ENCODE measurements at places on chromosomes 5 and 9. TPM values are rescaled to one million over a fixed set of nuclear protein-coding genes. Genes with fewer than 3 reads are reported as not detected.

DNA sequence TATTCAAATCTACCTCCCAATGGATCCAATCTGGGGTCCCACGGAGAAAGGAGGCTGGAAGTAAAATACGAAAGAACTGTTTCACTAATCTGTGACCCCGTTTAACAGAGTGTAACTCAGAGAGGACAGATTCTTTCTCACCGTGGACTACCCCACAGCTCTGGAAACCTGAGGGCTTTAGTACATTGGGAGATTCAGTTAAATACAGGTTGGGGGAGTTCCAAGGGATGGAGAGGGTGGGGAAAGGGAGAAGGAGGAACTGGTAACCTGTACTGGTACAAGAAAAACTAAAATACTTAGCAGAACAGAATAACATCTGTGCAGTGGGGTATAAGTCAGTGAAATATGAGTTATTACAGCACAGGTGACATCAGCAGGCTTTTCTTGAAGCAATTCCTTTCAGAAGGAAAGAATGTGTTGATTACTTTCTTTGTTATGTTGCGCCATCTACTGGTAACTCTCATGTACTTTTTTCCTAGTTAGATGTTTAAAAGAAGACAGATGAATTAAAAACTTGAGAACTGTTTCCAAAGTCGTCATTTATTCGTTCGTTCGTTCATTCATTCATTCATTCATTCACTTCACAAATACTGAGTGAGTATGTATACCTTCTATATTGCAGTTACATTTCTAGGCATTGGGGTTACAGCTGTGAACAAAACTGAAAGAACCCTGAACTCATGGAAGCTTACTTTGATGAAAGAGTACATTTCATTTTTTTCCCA, 30.0 kb upstream of the STOM start:
- peak; percentile 64 for DNase-seq

DNA sequence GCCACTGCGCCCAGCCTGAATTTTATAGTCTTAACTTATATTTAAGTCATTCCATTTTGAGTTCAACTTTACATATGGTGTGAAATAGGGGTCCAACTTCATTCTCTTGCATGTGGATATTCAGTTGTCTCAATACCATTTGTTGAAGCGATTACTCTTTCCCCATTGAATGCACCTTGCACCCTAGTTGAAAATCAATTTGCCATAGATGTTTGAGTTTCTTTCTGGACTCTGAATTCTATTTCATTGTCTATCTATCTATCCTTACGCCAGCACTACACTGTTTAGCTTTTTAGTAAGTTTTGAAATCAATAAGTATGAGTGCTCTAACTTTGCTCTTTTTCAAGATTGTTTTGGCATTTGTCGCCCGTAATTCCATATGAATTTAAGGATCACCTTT, 49.8 kb downstream of the TMOD1 start:
- DNase-seq: no peak

The RAB14 gene
- 36.8 TPM for polyA plus RNA-seq

DNA sequence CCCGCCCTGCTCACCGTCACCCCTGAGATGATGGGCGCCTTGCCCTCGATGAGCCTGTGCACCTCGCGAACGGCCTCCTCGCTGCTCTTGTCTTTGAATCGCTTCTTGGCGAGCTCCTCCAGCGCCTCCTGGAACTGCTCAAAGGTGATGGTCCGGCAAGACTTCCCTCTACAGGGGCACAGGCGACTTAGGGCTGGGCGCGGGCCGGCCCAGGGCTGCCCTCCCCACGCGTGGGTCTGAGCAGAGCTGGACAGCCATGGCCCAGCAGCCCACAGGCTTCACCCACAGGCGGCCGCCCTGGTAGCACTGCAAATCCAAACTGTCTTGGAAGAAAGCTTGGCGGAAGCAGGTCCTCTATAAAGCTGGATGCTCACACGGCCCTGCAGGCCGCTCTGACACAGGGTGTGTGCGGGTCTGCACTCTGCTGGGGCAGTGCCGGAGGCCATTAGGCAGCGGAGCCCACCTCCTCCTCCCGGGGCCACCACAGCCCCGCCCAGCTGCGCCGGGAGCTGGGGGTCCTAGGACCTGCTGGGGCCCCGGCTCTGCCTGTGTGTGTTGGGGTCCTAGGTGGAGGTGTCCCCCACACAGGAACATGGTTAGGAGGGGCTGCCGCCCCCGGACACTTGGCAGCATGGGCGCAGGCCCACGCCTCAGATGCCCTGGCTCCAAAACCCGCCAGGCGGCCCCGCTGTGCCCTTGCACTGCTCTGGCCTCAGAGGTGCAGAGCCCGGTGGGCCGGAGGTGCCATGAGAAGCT, 27.0 kb downstream of the TPPP start:
- no peak for DNase-seq

The SELENOP gene
- not detected for polyA plus RNA-seq

DNA sequence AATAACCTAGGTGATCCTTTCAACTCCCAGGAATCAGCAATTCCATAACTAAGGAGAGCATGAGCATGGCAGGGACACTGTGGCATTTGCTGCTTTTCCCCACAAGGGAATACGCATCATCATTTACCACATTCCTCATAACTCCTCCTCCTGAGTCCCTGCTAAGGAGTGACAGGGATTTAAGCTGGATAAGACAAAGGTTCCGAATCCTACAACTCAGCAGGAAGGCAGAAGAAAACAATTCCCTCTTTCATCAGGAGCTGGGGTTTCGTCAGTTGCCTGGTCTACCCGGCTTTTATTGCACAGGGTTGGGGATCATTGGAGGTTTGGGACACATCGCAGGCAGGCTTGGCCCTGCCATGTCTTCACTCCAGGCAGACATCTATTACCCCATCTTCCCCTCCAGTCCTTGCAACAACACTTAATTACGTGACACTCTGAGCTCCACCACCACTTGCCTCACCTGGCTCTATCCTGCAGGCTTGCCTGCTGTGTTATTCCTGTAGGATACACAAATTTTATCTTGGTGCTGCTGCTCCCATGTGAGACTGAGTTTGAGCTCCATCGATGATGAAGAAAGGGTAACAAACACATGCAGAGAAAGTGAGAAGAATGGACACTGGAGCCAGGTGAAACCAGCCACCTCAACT, 563.0 kb upstream of the KLF4 start:
- DNase-seq: no peak

- no peak for DNase-seq
These were observed 81.7 kb downstream of the OSMR start for GRCh38 chr5:38927470-38927869.

The GABRA1 gene
- not detected for polyA plus RNA-seq

The GPR21 gene
- polyA plus RNA-seq: not detected

GRCh38 chr5:173479711-173480110, 136.7 kb downstream of the BOD1 start:
- no peak for DNase-seq

GRCh38 chr9:6355728-6356127, 27.6 kb downstream of the TPD52L3 start:
- no peak for DNase-seq

- DNase-seq: no peak
These were observed 93.9 kb downstream of the SNX18 start for GRCh38 chr5:54611290-54611951.

Measured in naive thymus-derived CD8-positive, alpha-beta T cell (primary cell).